Left renal cortex interstitium (tissue), 4 donors: ENCODE measurements at places on chromosomes 16 and 17.

DNA sequence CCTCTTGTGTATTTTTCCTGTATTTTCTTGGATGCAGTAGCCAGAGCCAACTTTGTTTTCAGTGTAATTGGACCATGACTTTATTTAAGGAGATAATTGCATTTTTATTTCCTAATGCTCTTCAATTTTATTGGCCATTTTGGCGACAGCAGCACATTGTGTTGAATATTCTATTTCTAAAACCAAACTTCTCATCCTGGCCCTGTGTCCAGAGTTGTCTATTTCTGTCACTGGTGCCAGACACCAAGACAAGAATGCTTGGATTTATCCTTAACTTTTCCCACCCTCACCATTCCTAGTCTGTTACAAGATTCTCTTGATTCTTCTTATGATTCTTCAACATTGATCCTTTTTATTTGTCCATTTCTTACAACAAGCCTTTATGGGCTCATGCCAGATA is 37.1 kb downstream of the ARHGAP44 start:
- DNase-seq: no peak

DNA sequence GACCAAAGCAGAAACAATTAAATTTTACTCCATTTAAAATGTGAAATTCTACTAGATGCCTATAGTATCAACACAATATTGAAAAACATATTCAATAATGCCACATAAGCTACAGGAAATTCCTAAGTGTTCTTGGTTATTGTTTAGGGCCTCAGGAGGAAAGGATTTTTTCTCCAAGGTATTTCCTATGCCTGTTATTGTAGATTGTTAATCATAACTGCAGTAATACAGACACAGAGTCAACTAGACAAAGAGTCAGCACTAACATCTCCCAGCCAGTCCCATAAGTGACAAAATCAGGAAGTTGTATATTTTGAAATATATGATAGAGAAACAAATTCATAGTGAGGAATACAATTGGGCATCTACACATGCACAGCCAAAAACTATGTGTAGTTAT is 782.7 kb upstream of the KIF2B start:
- no peak for DNase-seq

- DNase-seq: no peak
These were observed 328.8 kb downstream of the CPPED1 start for GRCh38 chr16:12474806-12475410.

GRCh38 chr17:73783945-73784603 is 139.8 kb upstream of the SDK2 start:
- DNase-seq: no peak

DNA sequence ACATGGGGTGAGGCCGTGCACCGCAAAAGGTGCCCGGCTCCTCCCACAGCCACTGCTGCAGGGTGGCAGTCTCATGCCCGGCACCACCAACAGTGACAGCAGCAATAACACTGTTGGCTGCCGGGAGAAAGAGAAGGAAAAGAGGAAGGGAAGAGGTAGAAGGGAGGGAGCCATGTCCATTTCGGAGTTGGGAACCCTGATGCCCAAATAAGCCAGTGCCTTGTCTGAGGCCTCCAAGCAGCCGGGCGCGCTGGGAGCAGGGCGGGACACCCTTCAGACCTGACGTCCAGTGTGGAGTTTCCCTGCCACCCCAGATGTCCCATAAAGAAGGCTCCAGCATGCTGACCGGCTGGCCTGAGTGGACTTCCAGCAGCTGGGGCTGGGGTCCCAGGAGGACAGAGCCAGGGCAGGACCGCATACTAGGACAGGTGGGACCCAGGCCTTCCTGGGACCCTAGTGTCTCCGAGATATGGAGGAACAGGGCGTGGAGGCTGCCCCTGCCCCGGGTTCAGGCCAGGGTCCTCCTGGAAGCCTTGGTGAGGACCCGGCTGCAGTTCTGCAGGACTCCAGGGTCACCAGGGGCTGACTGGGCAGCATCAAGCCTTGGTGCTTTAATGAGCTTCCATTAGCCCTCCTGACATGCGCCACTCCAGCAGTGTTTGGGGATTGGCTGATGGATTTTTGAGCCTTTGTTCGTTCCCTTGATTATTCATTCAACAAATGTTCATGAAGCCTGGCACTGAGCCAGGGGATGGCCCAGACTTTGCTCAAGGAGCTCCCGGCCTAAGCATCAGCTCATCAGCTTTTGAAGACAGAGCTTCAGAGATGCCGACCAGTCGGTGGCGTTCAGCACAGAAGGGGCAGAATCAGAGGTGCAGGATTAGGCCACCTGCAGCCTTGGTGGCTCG is 223.6 kb upstream of the CIBAR2 start:
- no peak for DNase-seq

GRCh38 chr16:68823401-68824135 is 19.8 kb upstream of the TANGO6 start:
- no peak for DNase-seq

DNA sequence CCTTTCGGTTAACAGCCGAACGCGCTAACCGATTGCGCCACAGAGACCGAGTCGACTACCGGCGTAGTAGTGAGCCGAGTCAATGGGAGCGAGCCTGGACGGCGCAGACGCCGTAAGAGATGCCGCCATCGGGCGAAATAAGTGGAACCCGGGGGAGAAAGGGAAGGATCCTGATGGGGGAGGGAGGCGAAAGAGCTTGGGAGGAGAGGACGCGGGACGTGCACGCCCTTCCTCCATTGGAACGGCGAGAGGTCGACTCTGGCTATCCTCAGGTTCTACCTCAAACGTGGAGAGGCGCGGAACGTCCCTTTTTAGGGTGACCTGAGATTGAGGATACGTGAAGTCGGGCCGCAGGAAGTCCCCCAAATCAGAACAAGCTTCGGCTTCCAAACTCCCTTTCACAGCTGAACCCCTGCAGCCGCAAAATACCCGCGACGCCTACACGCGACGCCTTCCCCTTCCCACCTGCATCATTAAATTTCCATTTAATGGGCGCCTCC is 683 bp upstream of the PSMB3 start:
- DNase-seq: no peak

GRCh38 chr17:27321372-27321771 is 27.5 kb downstream of the WSB1 start:
- no peak for DNase-seq

DNA sequence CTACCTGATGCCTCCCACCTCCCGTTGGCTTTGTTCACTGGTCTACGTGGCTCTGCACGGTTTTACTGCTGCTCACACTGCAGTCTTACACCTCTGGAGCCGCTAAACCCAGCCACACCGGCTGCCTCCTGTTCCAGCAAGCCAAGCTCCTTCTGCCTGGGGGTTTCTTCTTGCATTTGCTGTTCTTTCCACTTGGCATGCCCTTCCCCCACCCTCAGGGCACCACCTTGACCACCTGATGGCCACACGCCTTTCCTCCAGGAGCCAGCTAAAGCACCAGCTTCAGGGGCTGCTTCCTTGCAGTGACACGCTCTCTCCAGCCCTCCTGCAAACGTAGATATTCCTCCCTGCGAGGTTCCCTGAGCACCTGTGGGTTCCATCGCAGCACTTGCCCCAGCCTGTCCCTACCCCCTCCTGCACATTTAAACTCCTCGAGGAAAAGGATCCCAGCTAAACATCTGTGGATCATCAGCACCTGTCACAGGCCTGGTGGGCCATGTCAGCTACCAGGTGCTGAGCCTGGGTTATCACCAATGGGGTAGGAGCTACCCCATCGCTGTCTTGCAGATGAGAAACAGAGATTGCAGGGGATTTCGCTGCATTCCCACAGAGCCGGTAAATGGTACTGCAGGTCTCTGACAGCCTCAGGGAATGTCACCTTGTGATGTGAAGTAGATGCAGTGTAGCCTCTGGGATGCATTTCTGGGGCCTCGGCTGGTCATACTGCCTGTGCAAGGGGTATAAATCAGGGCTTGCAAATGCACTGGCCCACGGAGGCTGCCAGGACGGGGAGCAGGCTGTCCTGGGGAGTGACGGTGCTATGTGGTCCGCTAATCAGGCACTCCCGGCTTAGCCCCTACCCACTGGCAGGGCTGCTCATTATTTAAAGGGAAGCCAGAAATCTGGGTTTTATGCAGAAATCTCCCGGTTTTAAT is 285.2 kb downstream of the CPPED1 start:
- DNase-seq: no peak

DNA sequence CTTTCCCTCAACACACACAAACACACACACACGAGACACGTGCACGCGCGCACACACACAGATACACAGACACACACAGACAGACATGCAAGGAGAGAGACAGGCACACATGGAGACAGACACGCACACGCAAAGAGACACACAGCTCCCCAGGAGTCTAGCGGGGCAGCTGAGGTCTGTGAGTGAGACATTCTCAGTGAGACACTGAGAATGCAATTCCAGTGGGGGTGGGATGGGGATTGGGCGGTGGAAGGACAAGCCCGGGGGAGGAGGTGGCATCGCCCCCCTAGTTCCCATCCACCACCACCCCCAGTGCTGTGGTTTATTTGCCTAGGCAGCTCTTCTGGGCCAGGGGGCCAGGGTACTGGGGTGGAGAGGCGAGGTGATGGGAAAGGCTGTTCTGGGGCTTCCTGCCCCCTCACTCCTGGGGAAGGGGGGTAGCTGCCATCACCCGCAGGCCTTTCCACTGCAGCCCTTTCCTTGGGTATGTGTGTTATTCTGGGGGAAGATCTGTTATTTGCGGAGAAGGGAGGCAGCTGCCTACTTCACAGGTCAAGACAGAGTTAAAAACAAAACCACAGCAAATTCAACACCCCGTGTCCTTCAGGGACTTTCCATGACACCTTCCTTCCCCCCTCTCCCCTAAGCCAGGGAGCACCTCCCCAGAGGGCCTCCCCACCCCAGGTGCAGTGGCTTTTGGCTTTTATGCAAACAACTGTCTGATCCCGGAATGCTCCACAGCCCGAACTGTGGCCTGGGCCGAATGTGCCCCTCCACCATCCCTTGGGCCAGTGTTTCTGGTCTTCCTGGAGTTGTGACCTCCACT is 18.0 kb downstream of the GRB7 start:
- DNase-seq: no peak

DNA sequence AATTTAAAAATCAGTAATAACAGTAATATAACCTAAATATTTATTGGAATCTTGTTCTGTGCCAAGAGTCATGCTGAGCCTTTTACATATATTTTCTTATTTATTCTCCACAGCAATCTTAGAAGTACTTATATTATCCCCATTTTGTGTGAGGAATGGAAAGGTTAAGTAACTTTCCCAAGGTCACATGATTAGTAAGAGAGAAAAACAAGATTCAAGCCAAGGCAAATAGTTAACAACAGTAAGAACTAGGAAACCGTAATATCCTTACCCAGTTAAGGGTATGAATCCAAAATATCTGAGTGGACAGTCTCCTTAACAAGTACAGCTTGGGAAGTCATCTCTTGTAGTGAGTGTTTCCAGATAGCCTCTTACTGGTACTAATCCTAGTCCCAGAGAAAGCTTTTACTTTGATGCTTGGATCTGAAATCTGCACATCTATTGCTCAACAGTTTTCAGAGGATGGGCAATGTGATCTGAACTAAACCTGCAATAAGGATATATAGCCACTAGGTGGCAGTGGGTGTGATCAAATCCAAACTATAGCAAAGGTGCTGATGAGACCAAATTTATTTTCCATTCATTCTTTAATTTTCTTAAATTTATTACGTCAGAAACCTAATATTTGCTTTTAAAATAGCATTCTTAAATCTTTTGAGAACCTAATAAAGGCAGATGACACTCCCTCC is 23.3 kb downstream of the SHISA6 start:
- DNase-seq: no peak

- DNase-seq: no peak
These were observed 77.5 kb downstream of the USP32 start for GRCh38 chr17:60314423-60314822.

DNA sequence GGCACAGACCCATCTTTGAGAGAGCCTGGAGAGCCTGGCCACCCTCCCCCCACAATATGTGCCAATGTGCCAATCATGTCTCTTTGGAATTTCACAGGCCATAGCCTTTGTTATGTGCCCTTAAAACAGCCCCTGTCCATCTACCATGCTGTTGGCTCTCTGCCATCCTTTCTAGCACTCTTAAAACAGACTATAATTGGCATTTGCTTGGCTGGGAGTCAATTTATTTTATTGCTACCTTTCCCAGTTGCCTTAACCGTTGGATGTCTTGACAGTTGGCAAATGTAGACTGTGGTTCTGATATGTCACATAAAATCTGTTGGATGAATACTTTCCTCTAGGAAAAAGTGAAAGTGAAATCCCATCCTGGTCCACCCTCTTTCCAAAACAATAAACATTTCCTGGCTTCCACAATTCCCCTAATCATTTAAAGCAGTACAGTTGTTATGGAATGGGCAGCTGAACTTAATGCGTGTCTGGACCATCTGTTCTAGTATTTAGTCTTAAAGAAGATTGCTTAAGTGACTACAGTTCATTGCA is 394.0 kb downstream of the KCNJ2 start:
- DNase-seq: no peak

- DNase-seq: no peak
These were observed 339.9 kb downstream of the SEC14L1 start for GRCh38 chr17:77480509-77481215.

DNA sequence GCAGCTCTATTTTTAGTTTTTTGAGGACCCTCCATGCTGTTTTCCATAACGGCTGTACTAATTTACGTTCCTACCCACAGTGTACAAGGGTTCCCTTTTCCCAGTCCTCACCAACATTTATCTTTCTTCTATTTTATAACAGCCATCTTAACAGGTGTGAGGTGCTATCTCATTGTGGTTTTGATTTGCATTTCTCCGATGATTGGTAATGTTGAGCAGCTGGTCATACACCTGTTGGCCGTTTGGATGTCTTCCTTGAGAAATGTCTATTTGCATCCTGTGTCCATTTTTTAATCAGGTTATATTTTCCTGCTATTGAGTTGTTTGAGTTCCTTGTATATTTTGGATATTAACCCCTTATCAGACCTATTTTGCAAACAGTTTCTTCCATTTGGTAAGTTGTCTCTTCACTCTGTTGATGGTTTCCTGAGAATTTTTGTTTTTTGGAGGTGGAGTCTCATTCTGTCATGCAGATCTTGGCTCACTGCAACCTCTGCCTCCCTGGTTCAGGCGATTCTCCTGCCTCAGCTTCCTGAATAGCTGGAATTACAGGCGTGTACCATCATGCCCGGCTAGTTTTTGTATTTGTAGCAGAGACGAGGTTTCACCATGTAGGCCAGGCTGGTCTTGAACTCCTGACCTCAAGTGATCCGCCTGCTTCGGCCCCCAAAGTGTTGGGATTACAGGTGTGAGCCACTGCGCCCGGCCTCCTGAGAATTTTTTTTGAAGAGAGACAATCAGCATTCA is 279.6 kb downstream of the SNX29 start:
- no peak for DNase-seq

- DNase-seq: no peak
These were observed 26.3 kb downstream of the ADORA2B start for GRCh38 chr17:15971098-15971678.

- DNase-seq: no peak
These were observed 19.3 kb downstream of the PLD6 start for GRCh38 chr17:17186551-17187505.

GRCh38 chr17:57142925-57143324 is 57.9 kb downstream of the AKAP1 start:
- DNase-seq: no peak

- DNase-seq: no peak
These were observed 4.8 kb upstream of the SOCS3 start for GRCh38 chr17:78364436-78365281.

GRCh38 chr17:2368359-2368758 is 31.1 kb downstream of the SGSM2 start:
- DNase-seq: no peak
